ENCODE measurements at places on chromosomes 3 and 15.

DNA sequence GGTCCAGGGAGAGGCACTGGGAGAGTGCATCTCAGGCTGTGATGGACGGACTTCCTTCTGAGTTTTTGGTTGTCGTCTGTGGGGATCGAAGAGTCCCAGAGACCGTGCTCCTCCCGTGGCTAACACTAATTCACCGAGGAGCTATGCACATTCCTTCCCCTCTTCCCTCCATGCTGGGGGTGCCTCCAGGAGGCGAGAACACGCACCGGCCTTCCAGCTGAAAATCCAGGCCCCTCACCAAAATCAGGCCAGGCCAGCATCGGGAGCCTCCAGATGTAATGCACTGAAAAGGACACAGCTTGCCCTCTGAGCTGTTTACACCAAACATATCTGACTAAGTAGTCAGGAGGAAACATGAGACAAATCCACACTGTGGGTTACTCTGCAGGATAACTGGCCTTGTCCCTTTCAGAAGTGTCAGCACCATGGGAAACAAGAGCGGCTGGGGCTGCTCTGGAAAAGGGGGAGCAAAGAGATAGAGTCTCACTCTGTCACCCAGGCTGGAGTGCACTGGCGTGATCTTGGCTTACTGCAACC is 5.5 kb downstream of the RNU5B-1 start:
- no peak for DNase-seq

DNA sequence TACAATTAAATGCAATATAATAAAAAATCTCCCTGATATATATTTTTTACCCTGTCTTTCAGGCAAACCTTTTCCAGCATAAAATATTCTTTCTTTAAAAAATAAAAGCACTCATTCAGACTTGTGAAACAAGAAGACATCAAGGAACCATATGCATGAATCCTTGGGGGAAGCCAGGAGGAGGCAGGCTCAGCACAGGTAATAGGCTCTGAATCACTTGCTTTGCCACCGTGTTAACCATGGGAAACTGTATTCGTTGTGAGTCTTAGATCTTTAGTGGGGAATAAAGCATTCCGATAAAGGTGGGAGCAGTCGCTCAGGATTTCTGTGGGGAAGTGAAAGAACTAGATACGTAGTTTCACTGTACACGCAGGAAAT is 42.4 kb downstream of the FBN1 start:
- no peak for DNase-seq

GRCh38 chr3:146222204-146223046 is 28.5 kb downstream of the PLSCR4 start:
- DNase-seq: no peak

- no peak for DNase-seq
Measured at GRCh38 chr3:72158639-72159326, 373.8 kb upstream of the PROK2 start.

GRCh38 chr15:85730001-85730820 is 64.5 kb downstream of the KLHL25 start:
- DNase-seq: no peak

GRCh38 chr3:101391413-101391950 is 71.1 kb upstream of the IMPG2 start:
- no peak for DNase-seq

GRCh38 chr15:85770096-85771041 is 24.4 kb downstream of the KLHL25 start:
- no peak for DNase-seq

DNA sequence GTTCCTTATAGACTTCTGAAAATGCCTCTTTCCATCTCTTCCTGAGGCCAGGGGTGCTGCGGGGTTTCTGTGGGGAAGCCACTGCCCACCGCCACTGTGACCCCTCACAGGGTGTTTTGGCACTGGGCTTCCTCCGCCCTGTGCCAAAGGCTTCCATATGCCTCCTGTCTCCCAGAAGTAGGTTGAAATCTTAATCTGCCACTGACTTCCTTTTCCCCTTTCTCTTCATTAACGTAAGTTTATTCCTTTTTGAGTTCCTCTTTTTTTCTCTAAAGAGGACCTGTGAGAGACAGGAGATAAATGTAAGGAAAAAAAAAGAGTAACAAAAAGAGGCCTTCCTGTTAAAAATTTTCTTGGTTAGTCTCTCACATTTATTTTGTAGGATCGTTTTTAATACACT is 220.5 kb downstream of the CTNNB1 start:
- DNase-seq: no peak

DNA sequence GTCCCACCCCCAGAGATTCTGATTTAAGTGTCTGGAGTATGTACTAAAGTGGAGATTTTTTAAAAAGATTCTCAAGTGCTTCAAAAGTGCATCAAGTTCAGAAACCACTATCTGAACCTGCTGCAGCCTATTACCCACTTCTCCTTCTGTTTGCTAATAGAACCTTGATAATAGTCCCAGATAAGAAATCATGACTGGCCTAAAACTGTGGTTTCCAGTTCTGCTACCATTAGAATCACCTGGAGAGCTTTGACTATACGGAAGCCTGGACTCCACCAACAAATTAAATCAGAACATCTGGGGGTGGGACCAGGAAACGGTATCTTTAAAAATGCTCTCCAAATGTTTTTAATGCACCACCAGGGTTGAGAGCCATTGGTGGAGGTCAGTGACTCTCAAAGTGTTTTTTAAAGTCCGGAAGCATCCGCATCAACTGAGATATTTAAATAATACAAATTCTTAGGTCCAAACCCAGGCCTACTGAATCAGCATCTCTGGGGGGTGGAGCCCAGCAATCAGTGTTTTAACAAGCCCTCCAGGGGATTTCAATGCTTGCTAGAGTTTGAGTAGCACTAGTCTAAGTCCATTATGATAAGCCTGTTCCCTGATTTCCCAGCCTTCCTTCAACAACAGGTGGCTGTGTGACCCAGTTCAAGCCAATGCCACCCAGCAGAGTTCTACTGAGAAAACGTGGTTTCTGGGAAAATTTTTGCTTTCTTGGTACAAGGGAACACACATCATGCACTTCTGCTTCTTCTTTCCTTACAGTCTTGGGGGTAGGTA is 45.4 kb upstream of the TIPARP start:
- DNase-seq: no peak

DNA sequence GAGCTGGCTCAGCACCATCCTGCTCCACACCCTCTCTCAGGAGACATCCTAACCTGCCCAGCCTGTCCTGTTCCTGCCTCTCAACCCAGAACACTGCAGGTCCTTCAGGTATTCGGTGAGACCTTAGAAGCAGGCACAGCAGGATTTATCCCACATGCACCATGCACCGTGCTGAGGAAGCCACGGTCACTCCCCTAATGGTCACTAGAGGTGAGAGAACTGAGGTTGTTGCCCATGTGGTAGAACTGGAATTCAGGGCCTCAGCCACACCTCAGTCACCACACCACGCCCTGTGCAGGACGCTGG is 36.9 kb downstream of the APBA2 start:
- no peak for DNase-seq

DNA sequence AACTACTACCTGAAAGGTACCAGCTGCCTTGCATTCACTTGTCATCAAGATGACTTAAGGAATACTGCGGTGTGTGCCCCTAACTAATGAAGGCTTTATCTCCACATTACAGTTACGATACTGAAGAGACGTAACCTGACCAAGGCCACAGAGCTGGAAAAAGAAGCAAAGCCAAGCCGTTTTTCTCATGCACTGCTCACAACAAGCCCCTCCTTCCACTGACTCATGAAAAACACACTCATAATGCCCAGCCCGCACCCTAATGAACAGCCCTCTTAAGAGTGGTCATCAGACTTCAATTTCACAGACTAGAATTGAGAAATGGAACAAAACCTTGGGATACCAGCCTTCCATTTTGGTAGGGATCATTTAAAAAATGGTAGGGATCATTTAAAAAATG is 11.6 kb downstream of the PSMD6 start:
- DNase-seq: no peak
